ENCODE measurements at places on chromosomes 12 and 14.
A peak's percentile ranks its signal among the peaks of the same experiment; 100 is the strongest.

DNA sequence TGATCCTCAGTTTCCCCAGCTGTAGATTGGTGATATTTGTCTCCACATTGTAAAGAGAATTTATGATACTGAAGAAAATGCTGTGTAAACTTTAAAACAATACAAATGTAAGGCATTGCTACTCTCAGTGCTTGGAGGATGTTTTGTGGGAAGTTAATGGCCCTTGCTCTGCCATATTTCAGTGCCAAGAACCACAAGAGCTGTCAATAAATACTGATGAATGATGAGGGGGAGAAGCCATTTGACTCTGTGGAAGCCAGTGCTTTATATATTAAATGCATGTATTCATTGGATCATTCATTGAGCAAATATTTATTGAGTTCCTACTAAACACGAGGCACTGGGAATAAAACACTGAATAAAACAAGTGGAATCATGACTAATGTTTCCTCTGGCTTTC, 30.8 kb downstream of the CACNA1C start:
- no peak for DNase-seq

- DNase-seq, result peak; percentile 77
Observed at GRCh38 chr12:123034865-123035264, 54.4 kb downstream of the ARL6IP4 start.

DNA sequence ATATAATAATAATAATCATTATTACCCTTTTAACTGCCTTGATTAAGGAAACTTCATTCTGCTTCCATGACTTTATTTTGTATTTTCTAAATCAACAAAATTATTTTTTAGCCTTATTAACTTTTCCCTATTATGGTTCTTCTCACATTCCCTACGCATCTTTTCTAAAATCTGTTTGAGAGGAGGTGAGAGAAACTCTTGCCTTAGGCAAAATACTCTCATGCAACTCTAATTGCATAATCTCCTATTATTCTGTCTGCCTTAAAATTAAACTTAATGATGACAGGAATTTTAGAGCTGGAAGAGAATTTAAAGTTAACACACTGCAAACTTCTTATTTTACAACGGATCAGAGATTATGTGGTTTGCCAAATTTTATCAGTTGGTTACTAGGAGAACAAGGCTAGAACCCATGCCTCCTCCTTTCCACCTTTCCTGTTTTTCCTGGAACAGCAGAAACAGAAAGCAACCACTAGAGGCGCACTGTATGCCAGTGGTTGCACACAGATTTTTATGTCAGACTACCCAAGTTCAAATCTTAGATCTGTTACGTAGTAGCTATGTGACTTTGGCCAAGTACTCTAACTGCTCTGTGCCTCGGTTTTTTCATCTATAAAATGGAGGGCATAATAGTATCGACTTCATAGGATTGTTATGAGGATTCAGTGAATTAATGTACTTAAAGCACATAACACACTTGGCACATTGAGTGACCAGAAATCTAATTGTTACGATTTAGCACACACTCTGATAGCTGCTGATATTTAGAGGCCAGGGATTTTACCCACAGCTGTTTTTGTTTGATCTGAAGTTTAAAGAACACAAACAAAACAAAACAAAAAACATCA, 4.3 kb upstream of the BRMS1L start:
- no peak for DNase-seq

- DNase-seq, result peak; percentile 80
Observed at GRCh38 chr12:25997201-25997963, 38.9 kb downstream of the RASSF8 start.

- peak; percentile 58 for DNase-seq
Observed at GRCh38 chr14:77186911-77187648, 5.5 kb downstream of the TMEM63C start.

- no peak for DNase-seq
Observed at GRCh38 chr12:38586789-38587188, 270.2 kb downstream of the ALG10B start.

DNA sequence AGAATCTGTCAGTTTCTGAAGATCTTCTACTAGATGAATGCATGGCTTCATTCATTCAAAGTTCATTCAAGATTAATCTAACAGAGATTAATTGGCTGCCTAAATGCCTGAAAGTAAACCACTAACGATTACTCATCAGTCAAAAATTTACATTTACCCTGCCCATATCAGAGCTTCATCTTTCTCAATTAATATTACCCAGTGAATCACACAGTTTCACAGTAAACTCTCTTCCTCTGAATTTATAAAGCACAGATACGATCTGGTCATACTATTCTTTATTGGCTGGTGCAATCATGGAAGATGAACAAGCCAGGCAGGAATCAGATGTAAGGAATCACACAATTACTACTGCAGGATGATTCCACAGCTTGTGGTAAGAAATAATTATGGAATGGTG, 377.7 kb downstream of the SLC16A7 start:
- peak; percentile 21 for DNase-seq

GRCh38 chr12:42192686-42193085, 45.4 kb downstream of the YAF2 start:
- no peak for DNase-seq

DNA sequence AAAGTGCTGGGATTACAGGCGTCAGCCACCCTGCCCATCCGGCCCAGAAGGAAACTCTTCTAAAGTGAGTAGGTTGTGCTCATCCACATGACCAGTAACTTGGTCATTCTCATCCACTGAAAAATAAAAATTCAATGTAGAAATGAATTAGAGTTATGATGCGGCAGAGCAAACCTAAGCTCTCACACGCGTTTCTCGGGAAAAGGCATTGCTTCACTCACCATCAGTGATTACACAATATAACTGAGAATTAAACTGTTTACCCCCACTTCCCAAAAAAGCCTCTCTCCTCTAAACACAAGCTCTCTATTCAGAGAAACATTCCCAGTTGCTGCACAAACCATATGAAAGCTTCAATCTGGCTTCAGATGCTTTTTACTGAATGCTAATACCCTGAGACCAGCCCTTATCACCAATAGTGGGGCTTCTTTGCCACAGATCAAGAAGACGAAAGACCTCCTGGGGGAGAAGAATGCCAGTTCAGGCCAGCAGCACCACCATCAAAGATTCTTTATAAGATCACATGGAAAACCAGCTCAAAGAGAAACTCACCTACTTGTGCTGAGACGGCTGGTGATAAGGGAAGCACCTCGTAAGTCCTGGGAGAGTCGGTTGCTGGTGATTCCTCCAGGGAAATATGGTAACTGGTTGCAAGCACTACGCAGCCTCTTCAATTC, 121.5 kb upstream of the SFSWAP start:
- no peak for DNase-seq

DNA sequence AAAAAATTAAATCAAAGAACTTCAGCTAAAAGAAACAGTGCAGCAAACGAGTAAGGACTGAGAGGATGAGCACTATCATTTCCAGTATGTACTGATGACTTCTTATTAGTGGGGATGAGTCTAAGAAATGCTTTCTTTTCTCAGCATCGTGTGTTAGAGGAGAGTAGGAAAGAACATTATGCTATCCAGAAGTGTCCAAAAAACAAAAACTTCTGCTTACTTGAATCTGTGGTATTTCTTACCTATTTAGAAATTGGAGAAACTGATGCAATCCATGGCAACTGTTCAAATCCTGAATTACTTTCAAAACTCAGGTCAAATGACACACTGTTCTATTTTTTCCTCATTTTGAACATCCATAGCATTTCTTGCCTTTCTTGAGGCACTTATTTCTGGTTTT, 23.7 kb downstream of the ABCD2 start:
- DNase-seq, result no peak

DNA sequence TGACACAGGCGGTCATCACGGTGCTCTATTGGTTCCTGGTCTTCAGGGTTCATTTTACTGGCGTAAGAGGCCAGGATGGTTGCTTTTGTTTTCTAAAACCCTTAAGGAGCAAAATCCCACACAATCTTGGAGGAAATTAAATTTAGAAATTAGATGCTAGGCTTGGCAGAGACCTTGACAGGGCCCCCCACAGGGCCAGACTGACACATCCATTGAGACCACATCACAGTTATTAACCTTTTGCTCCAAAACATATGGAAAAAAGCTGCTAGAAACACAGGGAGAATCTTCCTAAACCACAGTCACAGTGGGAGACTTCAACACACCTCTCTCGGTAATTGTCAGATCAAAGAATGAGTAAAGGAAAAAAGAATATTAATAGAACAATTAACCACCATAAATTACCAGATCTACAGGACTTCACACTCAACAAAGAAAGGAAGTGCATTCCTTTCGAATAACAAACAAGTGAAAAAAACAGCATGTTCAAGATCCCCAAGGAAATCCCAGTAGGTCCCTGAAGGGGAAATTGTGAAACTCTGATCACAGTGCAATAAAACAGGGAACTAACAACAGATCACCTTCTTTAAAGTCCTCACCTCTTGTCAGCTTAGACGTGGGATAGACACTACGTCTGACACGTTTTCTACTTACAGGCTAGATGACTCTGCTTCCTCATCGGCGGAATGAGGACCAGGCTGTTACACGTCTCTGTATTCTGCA, 40.2 kb upstream of the TMEM179 start:
- no peak for DNase-seq

DNA sequence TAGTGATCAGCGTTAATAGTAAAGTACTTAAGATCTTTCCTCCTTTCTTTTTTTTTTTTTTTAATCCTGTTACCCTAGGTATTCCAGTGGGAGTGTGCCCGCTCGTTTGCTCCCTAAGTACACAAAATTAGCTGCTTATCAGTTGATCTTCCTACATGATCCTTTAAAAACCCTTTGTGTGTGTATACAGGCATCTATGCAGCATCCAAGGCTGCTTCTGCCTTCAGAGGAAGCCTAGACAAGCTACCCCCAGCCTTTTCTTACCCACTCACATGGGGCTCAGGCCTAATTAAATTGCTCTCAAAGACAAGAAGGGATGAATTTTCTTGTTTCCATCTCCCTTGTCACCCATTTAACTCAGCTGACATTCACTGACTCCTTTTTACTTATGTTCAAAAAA, 343.4 kb upstream of the LMO3 start:
- no peak for DNase-seq

- no peak for DNase-seq
Observed at GRCh38 chr12:60666895-60667294, 1071.1 kb downstream of the SLC16A7 start.

GRCh38 chr12:114321524-114321923, 84.4 kb downstream of the TBX5 start:
- no peak for DNase-seq

DNA sequence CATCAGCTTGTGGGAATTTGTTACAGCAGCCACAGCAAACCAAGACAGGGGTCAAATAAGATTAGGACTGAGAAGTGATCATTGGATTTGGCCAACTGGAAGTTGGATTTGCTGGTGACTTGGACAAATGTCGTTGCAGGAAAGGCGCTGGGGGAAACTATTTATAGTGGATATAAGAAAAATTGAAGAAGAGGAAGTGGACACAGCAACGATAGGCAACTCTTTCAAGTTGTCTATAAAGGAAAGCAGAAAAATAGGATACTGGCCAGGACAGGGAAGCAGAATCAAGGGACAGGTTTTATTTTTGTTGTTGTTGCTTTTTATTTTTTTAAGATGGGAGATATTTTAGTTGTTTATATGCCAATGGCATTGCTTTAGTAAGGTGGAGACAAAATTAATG, 56.2 kb upstream of the RTRAF start:
- no peak for DNase-seq

DNA sequence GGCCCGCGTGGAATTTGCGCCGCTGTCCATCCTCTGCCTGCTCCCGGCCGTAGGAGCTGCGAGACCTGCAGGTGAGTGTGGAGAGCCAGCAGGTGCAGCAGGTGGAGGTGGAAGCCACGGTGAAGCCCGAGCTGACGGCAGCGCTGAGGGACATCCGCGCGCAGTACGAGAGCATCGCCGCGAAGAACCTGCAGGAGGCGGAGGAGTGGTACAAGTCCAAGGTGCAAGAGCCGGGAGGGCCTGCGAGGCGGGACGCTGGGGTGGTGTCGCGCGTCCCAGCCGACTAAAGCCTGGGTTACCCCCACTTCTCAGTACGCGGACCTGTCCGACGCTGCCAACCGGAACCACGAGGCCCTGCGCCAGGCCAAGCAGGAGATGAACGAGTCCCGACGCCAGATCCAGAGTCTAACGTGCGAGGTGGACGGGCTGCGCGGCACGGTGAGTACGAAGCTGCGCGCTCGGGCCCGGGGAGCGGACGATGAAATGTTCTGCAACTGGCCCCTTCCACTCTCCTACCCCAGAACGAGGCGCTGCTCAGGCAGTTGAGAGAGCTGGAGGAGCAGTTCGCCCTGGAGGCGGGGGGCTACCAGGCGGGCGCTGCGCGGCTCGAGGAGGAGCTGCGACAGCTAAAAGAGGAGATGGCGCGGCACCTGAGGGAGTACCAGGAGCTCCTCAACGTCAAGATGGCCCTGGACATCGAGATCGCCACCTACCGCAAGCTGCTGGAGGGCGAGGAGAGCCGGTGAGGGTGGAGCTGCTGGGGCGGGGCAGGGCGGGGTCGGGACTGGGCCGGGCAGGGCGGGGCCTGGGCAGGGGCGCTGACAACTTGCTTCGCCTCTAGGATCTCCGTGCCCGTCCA, 2.1 kb downstream of the PRPH start:
- DNase-seq, result no peak

GRCh38 chr14:68666899-68667298, 126.0 kb downstream of the ZFP36L1 start:
- no peak for DNase-seq

DNA sequence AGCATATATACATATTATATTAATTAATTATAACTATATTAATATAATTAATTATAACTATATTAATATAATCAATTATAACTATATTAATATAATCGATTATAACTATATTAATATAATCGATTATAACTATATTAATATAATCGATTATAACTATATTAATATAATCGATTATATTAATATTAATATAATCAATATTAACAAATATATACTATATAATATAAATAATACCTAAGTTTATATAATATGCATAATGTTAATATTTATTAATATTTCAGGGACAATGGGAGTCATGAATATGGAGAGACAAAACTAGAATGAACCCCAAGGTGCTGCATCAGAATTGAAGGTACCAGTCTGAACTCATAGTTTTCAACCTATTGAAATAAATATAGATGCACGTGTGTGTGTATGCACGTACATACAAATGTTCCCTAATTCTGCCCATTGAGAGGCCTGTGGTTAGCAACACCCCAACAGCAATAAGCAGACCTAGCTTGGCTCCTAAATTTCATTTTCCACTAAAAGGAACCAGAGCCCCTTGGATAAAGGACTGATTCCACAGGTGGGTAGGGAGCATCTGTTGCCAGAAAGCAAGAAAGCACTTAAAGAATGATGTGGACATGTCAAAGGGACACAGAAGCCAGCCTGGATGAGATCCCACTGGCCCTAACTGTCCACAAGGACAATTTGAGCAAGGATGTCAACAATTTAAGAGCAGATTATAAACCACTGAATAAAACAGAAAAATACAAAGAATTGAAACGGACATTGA, 21.3 kb downstream of the SSH1 start:
- DNase-seq, result no peak

DNA sequence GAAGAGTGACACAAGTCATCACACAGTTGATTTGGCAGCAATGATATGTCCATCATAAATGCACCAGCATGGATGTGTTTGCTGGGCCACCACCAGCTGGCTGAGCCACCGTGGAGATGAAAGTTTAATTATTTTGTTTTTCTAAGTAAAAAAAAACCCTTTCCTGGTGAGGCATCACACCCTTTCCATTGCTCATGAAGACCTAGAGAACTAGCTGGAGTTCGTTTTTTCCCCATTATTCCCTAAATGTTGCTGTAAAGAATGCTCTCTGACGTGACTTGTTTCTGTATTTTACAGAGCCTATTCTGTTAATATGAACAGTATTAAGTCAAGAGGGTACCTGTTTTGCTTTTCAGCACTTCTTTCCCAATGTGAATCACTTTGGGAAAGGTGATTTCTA, 257.9 kb downstream of the MSRB3 start:
- no peak for DNase-seq
